H1 (cell line): ENCODE measurements at places on chromosomes 6 and 20.

GRCh38 chr20:45679650-45680049, 9.6 kb upstream of the WFDC11 start:
- no peak for DNase-seq

GRCh38 chr6:31356946-31357466, at the start of gene HLA-B:
Gene HLA-B (minus strand): TSS chr6:31357179. CDS start chr6:31357158, 21 bp downstream.
- DNase-seq: no peak

DNA sequence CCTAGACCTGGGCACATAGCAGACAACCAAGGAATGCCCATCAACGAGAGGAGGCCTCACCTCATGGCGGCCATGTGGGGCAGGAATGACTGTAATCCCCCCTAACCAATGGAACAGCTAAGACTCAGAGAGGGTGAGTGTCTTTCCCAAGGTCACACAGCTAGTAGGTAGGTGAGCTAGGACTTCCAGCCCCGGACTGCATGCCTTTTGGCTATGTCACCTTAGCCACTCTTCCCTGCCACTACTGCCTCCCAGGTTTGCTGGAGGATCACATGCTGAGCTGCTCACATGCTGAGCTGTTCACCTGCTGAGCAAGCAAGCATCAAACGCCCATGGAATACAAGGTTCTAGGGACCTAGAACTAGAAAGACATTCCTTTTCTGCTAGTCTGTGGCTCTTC, 188.5 kb upstream of the PMEPA1 start:
- no peak for DNase-seq

GRCh38 chr6:149140910-149141290, 176.6 kb upstream of the TAB2 start:
- DNase-seq: no peak

DNA sequence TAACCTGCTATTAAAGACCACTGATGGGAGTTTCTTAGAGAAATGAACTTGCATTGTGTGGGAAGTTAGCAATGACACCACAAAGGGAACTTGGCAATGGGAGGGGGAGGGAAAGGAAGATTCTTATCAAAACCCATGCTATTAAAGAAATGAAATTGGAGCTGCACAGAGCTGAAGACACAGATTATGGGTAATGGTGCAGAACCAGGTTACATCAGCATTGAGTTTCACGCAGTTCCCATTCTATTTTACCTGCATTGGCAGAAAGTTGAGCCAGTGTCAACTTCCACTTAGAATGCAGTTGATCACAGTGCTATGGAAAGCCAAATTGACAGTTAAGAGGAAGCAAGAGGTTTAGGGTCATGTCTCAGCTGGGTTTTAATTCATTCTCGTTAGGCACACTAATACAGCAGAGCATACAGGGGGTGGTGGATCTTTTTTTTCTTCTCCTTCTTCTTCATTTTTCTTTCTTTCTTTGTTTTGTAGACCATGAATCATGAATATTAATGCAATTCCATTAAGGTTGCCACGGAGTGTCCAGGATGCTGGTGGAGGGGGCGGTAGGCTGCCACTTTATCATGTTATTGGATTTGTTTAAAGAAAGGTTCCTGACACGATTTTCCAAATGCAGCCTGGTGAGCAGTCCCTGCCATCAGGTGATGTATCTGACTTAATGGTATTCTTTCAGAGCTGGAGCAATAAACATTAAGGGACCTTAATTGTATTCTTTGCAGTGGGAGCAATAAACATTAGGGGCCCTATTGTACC, 1092.0 kb upstream of the MAP3K7 start:
- DNase-seq: no peak

DNA sequence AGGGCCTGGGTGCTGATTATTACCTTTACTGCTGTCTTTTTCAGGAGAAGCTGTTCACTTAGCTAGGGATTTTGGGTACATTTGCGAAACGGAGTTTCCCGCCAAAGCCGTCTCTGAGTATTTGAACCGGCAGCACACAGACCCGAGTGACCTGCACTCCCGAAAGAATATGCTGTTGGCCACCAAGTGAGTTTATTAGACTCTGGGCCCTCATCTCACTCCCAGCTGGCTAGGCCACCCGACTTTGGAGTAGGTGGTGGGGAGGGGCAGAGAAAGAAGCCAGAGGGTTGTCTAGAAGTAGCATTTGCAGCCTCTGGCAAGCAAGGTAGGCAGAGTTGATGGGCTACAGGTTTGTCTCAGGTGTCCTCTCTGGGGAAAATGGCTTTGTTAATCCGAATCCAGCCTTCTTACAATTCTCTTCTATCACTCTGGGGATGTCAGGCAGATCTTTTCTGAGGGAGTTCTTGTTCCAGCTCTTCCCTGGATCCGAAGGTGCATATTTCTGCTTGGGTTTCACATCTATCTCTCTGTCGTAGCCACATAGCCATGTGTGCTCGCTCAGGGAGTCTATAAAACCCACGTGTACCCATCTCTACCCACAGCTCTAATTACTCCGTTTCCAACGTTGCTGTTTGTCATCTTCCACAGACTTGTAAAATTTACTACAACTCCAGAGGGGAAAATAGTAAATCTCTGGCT, 21.6 kb downstream of the TFAP2B start:
- DNase-seq: no peak

- DNase-seq: no peak
Measured at GRCh38 chr20:40991181-40991889, 37.3 kb upstream of the TOP1 start.

DNA sequence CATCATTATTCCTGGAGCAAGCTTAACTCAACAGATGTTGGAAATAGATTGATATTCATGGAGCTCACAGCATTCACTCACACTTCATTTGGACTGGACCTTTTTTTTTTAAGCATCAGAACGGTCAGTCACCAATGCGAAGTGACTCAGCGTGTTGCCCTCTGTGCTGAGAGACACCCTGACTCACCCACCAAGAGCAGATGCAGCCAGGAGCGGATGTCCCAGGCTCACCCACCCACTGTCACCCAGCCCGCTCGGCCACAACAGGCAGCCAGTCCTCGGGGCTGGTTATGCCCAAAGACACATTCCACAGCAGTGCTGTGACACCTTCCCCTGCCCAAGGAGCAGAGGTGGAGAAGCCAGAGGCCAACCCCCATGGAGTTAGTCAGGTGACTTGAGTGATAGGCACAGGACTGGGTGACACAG, 15.7 kb downstream of the RNASET2 start:
- DNase-seq: no peak

DNA sequence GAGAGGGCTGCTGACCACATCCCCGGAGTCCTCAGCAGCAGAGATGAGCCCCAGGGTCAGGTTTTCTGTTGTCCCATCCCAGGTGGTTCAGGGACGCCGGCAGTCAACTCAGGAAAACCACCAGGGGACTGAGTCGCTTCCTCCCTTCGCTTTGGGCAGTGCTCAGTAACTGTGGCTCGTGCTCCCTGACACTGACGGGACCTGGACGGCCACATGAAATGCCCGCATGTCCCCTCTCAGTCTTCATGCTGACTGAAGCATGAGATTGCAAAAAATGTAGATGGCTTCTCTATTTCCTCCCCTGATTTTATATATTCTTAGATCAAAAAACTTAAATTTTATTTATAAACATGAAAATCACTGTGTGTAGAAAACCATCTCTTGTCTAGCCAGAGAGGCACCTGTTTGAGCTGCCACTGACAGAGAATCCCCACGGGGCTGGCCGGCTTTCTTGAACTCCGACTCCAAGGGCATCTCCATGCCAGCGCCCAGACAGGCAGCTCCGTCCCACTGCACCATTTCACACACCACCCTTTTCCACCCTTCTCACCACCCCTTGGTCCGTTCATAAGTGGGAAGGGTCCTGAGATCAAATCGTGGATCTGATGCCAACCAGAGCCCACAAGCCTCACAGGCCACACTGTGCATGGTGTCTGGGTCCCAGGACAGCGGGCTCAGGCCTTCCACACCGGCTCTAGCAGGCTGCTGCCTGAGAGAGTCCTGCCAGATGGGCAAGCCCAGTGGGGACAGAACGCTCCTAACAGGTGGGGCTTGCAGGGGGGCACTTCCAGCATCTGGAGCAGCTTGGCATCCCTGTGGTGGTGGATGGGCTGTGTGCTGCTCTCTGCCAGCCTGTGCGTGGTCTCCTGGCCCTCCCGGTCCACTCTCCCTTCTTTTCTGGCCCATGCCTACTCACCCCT, 98.2 kb downstream of the SMOC2 start:
- no peak for DNase-seq

GRCh38 chr6:134821928-134822864, 127.7 kb downstream of the ALDH8A1 start:
- DNase-seq: no peak

DNA sequence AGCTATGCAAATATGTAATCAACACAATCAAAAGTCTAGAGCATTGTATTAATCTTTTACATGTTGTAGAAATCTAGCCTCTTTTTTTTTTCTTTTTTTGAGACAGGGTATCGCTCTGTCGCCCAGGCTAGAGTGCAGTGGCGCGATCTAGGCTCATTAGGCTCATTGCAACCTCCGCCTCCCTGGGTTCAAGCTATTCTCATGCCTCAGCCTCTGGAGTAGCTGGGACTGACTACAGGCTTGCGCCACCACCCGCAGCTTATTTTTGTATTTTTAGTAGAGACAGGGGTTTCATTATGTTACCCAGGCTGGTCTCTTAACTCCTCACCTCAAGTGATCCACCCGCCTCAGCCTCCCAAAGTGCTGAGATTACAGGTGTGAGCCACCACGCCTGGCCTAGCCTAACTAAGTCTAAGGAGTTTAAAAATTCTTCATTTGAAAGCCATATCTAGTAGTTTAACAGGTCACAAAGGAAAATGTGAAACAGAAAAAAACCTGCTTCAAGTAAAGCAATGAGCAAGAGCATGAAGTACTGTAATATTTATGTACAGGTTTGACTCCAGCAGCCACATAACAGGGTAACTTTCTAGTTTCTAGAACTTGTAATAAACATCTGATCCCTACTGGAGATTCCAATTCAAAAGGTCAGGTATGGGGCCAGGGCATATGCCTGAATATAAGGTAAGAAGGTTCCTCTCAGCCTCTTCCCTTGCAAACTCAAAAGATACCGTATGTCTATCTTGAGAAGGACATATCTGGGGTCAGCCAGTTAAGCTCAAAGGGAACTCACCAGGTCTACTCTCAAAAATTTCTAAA, 4.4 kb downstream of the CPNE1 start:
- no peak for DNase-seq

- DNase-seq: peak; percentile 86
Measured at GRCh38 chr20:33653218-33653899, 8.8 kb upstream of the C20orf144 start.
